Stimulated activated CD8-positive, alpha-beta memory T cell treated with anti-CD3 and anti-CD28 coated beads, Interleukin-7, amount 100 ng/mL, for 4 hours (primary cell): ENCODE measurements at places on chromosomes 1 and 21.

DNA sequence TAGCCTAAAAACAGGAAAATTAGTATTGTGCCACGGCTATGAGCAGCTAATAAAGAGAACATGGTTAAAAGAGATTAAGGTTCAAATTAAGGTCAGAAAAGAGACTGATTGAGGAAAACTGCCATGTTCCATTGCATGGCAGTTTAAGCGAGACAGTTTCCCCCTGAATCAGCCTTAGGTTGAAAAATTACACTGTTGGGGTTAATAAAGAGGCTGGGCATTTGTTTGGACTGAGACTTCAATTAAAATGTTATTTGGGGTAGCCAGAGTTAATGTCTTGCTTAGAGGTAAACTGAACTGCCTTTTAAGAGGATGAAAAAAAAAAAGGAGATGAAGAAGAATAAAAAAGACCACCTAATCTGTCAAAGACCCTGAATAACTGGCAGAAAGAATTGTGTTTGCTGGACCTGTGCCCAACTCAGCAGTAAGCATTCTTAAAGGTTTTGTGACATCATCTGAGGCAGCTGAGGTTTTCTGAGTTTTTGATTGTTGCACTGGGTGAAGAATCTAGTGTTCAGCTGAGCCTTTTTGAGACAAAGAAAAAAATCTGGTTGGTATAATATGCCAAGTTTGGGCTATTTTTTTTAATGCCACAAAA, 17.7 kb upstream of the PROX1 start:
- no peak for DNase-seq

GRCh38 chr21:33736569-33736968, 94.3 kb downstream of the ITSN1 start:
- no peak for DNase-seq

DNA sequence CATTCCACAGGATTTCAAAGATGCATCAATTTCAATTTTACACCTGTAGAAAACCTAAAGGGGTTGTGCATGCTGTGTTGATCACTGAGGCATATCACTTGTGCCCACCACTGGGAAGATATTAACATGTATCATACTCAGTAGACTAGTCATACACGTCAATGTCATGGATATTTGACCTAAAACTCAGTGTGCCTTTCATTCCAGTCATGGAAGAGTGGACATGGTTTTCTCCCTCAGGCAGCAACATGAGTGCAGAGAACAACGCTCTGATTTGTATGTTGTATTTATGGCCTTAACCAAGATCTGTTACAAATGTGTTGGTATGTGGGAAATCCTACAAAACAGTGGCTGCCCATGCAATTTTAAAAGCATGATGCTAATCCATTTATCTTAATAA, 6.1 kb upstream of the C1orf53 start:
- no peak for DNase-seq

GRCh38 chr1:31027693-31028526, 37.6 kb downstream of the PUM1 start:
- no peak for DNase-seq

- DNase-seq = no peak
Observed at GRCh38 chr1:44860331-44860730, 17.3 kb upstream of the PTCH2 start.

DNA sequence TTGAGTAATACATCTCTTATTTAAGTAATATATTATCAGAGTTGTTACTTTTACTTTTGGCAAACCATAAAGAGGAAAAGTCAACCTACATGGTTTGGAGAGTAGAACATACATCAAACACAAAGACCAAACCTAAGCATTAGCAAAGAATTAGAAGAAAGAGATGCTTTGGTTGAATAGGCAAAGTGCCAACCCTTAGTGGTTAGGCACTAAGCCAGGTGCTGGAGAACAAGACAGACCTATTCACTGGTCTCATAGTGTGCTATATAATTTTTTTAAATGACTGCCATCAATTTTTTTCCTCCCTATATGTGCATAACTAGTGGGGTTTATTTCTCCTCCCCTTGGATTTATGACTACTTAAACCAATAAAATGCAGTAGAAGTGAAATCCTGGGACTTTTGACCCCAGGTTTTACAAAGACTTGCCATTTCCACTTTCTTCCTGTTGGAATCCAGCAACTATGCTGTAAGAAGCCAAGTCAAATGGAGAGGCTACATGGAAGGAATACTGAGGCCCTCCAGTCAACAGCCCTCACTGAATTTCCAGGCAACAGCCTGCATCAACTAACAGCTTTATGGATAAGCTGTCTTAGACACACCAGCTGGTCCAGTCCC, 69.8 kb upstream of the HAO2 start:
- no peak for DNase-seq

- no peak for DNase-seq
Observed at GRCh38 chr1:203045821-203046594, 19.7 kb downstream of the PPFIA4 start.

DNA sequence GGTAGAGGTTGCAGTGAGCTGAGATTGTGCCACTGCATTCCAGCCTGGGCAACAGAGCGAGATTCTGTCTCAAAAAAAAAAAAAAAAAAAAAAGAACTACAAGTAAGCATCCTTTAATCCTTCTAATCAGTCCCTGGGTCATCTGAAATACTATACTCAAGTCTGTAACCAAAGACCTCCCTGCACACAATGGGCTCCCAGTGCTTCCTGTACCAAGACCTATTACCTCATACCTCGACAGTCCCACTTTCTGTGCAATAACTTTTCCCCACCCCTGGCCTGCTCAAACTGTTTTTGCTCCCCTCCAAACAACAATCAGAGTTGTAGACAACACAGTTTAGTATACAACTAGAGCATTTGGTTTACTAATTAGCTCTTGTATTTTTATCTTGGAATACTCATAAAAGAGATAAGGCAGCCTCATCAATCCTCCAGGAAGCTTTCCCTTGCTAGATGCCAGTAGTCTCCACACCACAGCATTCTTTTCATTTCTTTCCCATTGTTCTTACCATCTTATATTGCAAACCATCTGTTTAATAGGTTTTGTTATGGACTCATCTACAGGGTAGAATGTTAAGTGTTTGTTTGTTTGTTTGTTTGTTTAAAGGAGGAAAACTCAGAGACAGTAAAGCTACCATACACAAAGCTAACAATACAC, 19.2 kb upstream of the RLF start:
- no peak for DNase-seq

DNA sequence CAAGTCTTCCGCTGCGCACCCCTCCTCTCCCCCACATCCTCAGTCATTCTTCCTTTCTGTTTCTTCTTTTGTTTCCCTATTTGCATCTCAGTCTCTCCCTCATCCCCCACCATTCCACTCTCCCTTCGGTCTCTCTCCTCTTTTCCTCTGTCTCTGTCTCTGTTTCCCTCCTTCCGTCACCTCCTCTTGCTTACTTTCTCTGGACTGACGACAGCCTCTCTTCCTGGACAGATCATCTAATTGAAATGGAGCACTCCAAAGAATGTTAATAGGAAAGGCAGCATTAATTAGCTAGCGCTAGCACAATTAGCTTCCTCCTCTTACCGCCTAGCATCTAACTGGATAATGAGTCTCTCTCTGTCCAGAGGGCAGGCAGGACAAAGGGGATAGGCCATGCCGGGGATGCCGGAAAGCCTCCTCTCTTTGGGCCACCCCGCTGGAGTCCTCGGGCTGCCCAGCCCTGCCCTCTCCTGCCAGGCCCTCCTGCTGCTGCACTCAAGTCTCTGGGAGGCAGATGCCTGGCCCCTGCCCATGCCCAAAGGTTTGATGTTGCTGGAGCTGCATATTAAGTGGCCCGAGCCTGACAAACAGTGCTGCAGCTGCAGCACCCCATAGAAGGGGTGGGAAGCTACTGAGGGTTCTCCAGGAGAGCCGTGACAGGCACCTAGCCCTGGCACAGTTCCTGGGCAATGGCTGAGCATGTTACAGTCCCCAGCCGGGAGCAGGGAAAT, 20.8 kb downstream of the DISP3 start:
- DNase-seq = no peak

DNA sequence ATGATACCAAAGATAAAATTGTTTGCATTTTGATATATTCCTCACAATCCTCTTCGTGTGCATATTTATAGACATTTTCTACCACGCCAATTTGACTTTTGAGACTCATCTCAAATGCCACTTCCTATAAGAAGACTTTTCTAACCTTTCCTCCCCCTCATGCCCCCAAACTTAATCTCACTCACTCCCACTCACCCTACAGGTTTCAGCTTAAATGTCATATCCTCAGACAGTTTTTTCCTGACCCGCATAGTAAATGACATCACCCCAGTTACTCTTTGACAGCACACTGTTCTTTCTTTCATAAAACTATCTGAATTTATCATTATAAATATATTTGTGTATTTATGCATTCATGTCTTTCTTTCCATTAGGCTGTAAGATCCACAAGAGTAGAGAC, 29.6 kb upstream of the RGS8 start:
- DNase-seq = no peak

DNA sequence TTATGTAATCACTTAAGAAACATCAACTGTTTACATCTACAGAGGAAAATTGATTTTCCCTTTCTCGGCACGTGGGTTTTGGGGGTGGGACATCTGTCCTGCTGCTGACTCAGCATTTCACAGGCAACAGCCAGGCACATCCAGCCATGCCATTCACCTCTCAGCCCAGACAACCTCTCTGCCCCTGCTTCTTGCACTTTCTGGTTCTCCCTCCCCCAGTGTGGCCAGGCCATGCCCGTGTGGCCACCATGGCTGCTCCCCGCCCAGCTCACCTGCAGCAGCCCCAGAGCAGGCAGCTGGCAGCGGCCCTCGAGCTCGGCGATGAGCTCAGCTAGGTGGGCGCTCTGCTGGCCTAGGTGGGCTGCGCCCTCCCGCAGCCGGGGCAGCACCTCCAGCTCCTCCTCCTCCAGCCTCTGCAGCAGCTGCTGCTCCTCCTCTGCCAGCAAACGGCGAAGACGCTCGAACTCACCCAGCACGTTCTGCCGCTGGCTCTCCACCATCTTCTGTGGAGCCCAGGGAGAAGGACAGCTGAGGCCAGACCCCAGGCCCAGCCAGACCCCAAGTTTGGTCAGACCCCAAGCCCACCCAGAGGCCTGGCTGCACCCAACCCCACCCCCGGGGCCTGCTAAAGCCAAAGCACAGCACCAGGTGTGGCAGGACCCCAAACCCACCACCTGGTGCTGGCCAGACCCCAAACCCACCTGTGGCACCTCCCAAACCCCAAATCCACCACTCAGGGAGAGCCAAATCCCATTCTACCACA, 5.8 kb downstream of the TRIM11 start:
- no peak for DNase-seq

GRCh38 chr1:109793486-109794318, 30.0 kb upstream of the EPS8L3 start:
- DNase-seq = peak; percentile 32

DNA sequence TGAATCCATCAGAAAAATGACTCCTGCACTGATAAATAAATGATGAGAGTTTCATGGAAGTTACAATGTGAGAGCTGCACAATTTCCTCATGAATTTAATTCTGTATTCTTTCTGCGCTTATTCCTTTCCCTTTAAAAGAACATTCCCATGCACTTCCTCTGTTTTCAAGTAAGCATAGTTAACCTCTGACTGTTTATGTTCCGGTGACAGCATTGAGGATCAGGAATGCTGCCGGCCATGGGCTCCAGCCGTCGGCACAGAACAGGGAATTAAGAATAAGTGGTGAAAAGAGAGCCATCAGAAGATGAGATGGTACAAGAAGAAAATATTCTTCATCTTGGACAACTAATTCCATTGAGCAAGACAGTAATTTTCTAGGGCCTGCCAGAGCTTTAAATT, 65.3 kb downstream of the SUSD4 start:
- DNase-seq = no peak

DNA sequence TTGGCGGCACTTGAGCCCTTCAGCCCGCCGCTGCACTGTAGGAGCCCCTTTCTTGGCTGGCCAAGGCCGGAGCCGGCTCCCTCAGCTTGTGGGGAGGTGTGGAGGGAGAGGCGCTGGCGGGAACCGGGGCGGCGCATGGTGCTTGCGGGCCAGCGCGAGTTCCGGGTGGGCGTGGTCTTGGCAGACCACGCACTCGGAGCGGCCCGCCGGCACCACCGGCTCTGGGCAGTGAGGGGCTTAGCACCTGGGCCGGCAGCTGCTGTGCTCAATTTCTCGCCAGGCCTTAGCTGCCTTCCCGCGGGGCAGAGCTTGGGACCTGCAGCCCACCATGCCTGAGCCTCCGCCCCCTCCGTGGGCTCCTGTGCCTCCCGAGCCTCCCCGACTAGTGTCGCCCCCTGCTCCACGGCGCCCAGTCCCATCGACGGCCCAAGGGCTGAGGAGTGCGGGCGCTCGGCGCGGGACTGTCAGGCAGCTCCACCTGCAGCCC, 673.7 kb upstream of the BRINP3 start:
- no peak for DNase-seq

- no peak for DNase-seq
Observed at GRCh38 chr21:36756527-36756926, 57.6 kb downstream of the SIM2 start.

GRCh38 chr1:50231209-50231608, 122.5 kb downstream of the ELAVL4 start:
- DNase-seq = no peak

- DNase-seq = no peak
Observed at GRCh38 chr1:217562229-217562878, 68.5 kb downstream of the GPATCH2 start.

DNA sequence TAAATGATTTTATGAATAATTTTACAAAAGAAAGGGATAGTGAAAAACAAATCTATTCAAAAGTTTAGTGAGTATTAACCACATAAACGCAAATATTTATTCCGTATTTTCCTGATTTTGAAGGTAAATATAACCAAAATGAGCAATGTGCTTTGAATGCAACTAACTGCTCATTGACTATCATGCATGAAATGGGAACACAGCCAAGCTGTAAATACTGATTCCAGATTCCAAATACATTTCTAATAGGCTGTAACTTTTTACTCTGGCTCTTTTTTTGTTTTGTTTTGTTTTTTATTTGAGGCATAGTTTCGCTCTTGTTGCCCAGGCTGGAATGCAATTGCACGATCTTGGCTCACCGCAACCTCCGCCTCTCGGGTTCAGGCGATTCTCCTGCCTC, 41.8 kb downstream of the SELENOF start:
- no peak for DNase-seq

DNA sequence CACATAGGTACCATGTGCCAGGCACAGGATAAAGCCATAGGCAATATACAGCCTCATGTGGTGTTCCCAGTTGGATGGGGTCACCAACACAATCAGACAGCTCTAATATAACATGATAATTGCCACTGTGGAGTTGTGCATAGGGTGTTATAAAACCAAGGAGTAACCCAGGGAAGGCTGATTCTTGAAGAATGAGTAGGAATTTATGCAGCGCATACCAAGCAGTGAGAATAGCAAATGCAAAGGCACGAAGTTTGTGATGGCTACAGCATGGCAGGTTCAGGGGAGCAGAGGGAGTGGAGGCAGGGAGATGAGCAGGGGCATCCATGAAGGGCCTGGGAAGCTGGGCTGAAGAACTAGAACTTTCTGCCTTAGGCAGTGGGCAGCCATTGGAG, 20.4 kb upstream of the SLC2A1 start:
- DNase-seq = no peak

DNA sequence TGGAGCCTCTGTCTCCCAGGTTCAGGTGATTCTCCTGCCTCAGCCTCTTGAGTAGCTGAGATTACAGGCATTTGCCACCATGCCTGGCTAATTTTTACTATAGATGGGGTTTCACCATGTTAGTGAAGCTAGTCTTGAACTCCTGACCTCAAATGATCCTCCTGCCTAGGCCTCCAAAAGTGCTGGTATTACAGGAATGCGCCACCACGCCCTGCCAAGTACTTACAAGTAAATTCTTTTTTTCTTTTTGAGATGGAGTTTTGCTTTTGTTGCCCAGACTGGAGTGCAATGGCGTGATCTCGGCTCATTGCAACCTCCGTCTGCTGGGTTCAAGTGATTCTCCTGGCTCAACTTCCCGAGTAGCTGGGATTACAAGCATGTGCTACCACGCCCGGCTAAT, 42.5 kb downstream of the RPRD2 start:
- no peak for DNase-seq
